Stimulated activated CD4-positive, alpha-beta T cell treated with anti-CD3 and anti-CD28 coated beads, Interleukin-12 subunit alpha, Interleukin-12 subunit beta, amount 100 ng/mL, for 48 hours (primary cell): ENCODE measurements at places on chromosomes 1 and 21.

DNA sequence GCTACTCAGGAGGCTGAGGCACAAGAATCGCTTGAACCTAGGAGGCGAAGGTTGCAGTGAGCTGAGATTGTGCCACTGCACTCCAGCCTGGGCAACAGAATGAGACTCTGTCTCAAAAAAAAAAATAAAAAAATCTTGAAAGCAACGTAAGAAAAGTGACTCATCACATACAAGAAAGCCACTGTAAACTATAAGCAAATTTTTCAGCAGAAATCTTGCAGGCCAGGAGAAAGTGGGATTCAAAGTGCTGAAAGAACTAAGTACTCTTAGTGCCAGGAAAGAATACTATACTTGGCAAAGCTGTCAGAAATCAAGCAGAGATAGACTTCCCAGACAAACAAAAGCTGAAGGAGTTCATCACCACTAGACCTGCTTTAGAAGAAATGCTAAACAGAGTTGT is 4.4 kb upstream of the HMGN1 start:
- DNase-seq, result no peak

DNA sequence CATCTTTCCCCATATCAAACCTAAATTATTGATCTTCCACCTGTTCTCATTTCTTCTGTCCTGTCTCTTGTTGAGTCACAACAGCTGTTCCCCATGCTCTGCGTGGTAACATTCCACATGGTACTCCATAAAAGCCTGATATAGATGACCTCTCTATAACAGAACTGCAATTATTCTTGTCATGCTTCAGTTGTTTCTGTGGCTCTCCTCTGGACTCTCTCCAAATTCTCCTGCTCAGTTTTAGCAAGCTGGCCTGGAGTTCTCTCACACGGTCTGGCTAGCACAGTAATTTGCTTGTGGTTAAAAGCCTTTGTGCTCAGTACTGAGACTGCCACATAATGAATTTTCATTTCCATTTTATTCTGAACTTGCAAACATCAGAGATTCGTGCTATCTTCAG is 10.6 kb upstream of the LRRC39 start:
- no peak for DNase-seq

DNA sequence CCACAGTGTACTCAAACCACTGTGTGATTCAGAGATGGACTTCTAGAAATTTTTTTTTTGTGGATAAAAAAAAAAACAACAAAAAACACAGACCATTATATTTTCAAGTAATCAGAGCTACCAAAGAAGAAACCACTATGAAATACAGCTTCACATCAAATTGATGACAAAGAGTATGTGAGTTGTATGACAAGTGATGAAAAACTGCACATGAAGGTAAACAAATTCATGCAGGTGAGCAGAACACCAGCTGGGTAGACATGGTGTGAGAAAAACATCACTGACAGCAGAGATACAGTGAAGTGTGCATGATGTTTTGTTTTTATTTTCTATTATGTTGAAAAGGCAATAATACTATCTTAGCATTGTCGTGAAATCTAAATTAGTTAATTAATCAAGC is 8.0 kb upstream of the PTPRC start:
- DNase-seq, result no peak

DNA sequence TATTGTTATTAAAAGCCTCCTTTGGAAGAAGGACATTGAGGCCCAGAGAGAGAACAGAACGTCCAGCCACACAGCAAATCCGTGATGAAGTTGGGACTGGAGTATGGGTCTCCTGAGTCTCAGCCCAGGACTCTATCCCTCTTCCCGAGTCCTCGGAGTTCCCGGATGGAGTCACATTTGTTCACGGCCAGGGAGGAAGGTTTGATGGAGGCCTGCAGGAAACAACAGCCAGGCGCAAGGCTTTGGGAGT is 357 bp upstream of the TXLNA start:
- DNase-seq, result no peak

DNA sequence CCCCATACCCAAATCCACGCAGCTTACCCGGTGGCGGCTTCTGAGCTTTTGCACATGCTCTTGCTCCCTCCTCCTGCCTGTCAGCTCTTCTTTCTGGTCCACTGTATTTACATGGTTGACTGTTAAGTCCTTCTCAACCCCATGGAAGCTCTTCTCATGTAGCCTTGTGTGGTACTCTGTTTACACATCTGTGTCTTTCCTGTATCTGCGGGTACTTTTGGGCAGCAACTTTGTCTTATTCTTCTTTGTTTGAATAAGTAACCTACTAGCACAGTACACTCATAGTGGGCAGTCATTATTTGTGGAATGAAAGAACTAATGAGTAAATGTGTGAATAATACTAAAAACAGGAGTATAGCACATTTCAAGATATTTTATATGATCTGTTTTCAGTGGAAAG is 88.5 kb upstream of the GPR88 start:
- no peak for DNase-seq
